Cardiac muscle cell (in vitro differentiated cells and primary cell): ENCODE measurements at places on chromosomes 3 and 15. TPM values are rescaled to one million over a fixed set of nuclear protein-coding genes. Genes with fewer than 3 reads are reported as not detected.

The ITIH3 gene
- 0.06 TPM in 1 of 2 replicates, not detected in the other for total RNA-seq

GRCh38 chr15:80580106-80580505 is 115.0 kb upstream of the ABHD17C start:
- H3K27me3 ChIP-seq = no peaks in the 10 kb centered on the region
- H3K27ac ChIP-seq = no peak overlapping the region
- no peak overlapping the region for H3K4me3 ChIP-seq
- H3K36me3 ChIP-seq = no peaks in the 10 kb centered on the region

GRCh38 chr15:58329781-58330671 is 101.8 kb upstream of the LIPC start:
- H3K27me3 ChIP-seq = no peaks in the 10 kb centered on the region
- no peak overlapping the region for H3K4me3 ChIP-seq
- H3K36me3 ChIP-seq = no peaks in the 10 kb centered on the region
- peak overlapping the region; percentile 89 for H3K27ac ChIP-seq

- no peaks in the 10 kb centered on the region for H3K36me3 ChIP-seq
- no peak for DNase-seq
- peaks cover 11% of the 10 kb centered on the region for H3K4me1 ChIP-seq
- no peak overlapping the region for H3K4me3 ChIP-seq
These were observed 8.9 kb upstream of the DUSP7 start for GRCh38 chr3:52065264-52065756.

GRCh38 chr15:66004618-66005262 is 135.4 kb downstream of the RAB11A start:
- no peak overlapping the region for H3K27ac ChIP-seq
- H3K27me3 ChIP-seq = no peaks in the 10 kb centered on the region
- DNase-seq = peak; percentile 83
- H3K36me3 ChIP-seq = no peaks in the 10 kb centered on the region
- H3K4me3 ChIP-seq = no peak overlapping the region

The C3orf49 gene
- total RNA-seq = not detected in 2 replicates

DNA sequence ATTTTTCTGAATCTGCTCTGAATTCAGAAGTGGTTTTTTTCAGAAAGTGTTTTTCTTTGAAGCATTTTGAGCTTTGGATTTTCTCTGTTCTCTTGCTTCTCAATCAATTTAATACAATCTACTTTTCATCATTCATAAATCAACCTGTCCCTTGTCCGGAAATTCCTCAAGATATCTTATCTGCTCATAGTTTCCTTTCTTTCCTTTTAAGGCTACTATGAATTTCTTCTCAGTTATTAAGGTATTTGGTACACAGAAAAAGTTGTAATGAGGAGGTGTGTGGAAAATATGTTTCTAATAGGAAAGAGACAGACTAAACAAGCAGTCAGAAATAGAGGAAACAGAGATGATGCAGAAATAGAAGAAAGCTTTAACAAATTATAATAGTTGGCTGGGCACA is 14.4 kb downstream of the CGGBP1 start:
- no peaks in the 10 kb centered on the region for H3K4me1 ChIP-seq
- no peak for DNase-seq

DNA sequence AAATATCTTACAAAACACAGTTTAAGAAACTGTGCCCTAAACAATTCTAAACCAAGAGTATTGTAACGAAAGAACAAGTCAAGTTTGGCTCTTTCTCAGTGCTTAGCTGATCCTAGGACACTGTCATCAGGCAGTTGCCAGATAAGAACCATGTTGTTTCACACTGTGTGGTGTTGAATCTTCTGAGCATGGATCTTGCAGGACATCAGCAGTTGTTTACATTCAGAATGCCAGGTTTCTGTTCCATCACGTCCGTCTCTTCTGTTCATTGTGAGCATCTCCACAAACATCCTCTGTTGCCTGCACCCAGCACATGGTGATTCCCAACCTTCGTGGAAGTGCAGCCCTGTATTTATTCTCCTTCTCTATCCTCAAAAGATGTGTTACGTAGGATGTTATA is 67.9 kb downstream of the DCUN1D1 start:
- H3K4me3 ChIP-seq = no peak overlapping the region
- no peak overlapping the region for H3K27ac ChIP-seq
- peaks cover 12% of the 10 kb centered on the region for H3K4me1 ChIP-seq

The SLC24A5 gene
- not detected in 2 replicates for total RNA-seq

DNA sequence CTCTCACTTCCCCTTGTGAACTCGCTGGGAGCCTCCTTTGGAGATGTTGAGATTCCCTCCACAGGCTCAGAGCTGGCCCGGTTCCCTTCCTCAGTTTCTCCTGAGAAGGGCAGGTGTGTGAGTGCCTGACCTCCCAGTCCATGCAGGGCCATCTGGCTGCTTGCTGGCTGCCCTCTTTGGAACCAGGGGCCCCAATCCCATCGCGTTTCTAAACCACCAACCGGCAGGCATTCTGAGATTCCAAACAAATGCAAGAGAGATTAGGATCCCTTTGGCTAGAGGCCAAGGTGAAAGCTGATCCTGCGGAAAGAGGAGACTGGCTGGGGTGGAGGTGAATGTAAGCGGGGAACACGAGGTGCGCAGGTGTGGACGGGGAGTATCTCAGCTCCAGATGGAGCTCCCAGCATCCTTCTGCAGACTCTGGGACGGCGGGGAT is 2.9 kb upstream of the PRRT3 start:
- no peaks in the 10 kb centered on the region for H3K36me3 ChIP-seq
- peaks cover 11% of the 10 kb centered on the region for H3K4me1 ChIP-seq
- peak overlapping the region; percentile 57 for H3K27ac ChIP-seq
- no peaks in the 10 kb centered on the region for H3K27me3 ChIP-seq

GRCh38 chr3:10489746-10490483 is 15.5 kb downstream of the ATP2B2 start:
- no peaks in the 10 kb centered on the region for H3K4me1 ChIP-seq
- no peaks in the 10 kb centered on the region for H3K27me3 ChIP-seq
- DNase-seq = no peak
- H3K4me3 ChIP-seq = no peak overlapping the region
- no peak overlapping the region for H3K27ac ChIP-seq

DNA sequence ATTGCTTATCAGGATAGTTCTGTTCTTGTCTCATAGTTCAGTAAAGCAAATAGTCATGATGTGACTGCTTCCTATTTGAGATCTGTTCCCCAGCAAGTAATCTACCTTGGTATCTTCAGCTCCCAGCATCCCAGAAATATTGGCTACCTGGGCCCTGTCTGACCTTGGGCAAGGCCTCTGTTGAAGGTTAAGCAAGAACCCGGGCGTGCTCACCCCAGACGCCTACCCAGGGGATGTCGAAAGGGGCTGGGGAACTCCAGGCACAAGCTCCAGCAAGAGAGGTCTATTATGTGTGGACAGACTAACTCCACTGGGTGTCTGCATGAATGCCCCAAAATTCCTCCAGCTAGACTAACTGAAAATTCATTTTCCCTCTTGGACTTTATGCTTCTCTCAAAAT is 37.3 kb upstream of the IGF1R start:
- H3K4me3 ChIP-seq = no peak overlapping the region
- H3K27ac ChIP-seq = no peak overlapping the region
- H3K4me1 ChIP-seq = no peaks in the 10 kb centered on the region
- no peaks in the 10 kb centered on the region for H3K27me3 ChIP-seq
- H3K36me3 ChIP-seq = no peaks in the 10 kb centered on the region
- DNase-seq = no peak

- H3K27me3 ChIP-seq = no peaks in the 10 kb centered on the region
- H3K36me3 ChIP-seq = no peaks in the 10 kb centered on the region
- peaks cover 20% of the 10 kb centered on the region for H3K4me1 ChIP-seq
- no peak overlapping the region for H3K27ac ChIP-seq
- no peak for DNase-seq
These were observed 50.6 kb upstream of the AKAP13 start for GRCh38 chr15:85329561-85330422.

DNA sequence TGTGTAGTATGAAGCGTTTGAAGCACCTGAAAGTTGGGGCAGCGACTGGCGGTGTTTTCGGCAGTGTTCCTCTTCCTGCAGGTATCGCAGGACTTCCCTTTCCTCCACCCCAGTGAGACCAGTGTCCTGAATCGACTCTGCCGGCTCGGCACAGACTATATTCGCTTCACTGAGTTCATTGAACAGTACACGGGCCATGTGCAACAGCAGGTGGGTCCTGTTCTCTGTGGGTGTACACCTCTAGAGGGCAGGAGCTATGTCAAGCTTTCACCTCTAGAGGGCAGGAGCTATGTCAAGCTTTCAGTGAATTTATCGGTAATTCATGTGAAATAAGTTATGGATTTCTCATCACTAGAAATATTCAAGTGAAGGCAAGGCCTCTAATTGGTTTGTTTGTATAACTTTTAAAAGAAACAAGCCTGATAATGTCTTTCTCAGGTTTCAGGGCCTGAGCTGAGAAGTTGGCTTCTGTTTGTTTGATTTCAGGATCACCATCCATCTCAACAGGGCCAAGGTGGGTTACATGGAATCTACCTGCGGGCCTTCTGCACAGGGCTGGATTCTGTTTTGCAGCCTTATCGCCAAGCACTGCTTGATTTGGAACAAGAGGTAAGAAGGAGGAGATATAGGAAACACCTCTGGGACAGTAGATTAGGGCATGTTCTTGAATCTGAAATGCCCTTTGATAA is 5.3 kb downstream of the TUBGCP4 start:
- H3K36me3 ChIP-seq = peaks cover 15% of the 10 kb centered on the region
- no peaks in the 10 kb centered on the region for H3K27me3 ChIP-seq
- DNase-seq = peak; percentile 45
- no peak overlapping the region for H3K27ac ChIP-seq

- H3K36me3 ChIP-seq = no peaks in the 10 kb centered on the region
- peak; percentile 81 for DNase-seq
- no peak overlapping the region for H3K4me3 ChIP-seq
These were observed 6.9 kb downstream of the NIPA2 start for GRCh38 chr15:22845289-22845900.

The ZIC4 gene
- total RNA-seq = not detected in 2 replicates
